ENCODE measurements at places on chromosomes 1 and 21.
A peak's percentile ranks its signal among the peaks of the same experiment; 100 is the strongest.

- DNase-seq, result no peak
Observed at GRCh38 chr1:220331318-220331717, 59.1 kb upstream of the RAB3GAP2 start.

GRCh38 chr21:35791541-35792325 lies 268.6 kb downstream of the SETD4 start:
- no peak for DNase-seq

- peak; percentile 57 for DNase-seq
Observed at GRCh38 chr1:92461364-92462097, 25.2 kb downstream of the GFI1 start.

- no peak for DNase-seq
Observed at GRCh38 chr1:229874609-229875008, 192.4 kb upstream of the GALNT2 start.

- DNase-seq, result no peak
Observed at GRCh38 chr1:150156868-150157603, 7.3 kb downstream of the PLEKHO1 start.

- no peak for DNase-seq
Observed at GRCh38 chr1:91693557-91693956, 192.4 kb downstream of the TGFBR3 start.

DNA sequence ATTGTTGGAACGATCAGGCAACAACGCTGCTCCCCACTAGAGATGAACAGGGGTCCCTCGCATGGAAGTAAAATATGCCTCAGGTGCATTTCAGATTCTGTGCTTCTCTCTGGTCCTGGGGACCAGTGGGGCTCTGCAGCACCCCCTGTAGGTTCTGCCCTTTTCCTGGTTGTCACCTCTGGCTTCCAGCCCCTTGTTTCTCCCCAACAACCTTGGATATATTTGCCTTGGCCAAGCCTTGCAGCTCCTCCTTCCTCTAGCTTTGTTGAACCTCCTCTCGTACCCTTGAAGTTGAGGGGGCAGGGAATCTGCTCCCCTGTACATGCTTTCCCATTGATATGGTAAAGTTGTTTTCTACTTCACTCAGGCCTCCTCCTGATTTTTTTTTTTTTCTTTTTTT lies 5.4 kb upstream of the RGSL1 start:
- no peak for DNase-seq

- DNase-seq, result no peak
Observed at GRCh38 chr21:40516335-40516734, 330.6 kb downstream of the DSCAM start.

DNA sequence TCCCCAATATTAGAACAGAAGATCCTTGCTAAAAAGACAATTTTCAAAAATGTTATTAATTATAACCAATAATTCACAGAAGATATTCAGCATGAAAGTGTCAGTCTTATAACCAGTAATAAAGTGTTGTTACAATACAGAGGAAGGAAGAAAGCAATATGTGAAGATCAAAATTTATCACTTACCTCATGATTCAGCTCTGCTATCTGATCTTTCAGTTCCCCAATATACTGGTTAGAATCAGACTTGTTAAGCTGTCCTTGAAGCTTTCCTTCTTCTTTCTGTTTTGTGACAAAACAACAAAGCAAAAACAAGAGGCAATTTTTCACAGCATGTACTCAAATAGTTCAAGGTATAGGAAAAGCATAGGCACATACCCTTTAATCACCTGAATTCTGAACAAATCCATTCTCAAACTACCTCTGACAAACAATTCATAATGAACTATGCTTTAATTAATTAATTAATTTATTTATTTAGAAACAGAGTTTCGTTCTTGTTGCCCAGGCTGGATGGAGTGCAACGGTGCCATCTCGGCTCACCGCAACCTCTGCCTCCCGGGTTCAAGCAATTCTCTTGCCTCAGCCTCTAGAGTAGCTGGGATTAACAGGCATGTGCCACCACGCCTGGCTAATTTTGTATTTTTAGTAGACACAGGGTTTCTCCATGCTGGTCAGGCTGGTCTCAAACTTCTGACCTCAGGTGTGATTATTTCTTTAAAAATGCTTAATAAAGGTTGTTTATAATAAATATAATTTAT lies 76.9 kb upstream of the GFI1 start:
- DNase-seq, result peak; percentile 41

DNA sequence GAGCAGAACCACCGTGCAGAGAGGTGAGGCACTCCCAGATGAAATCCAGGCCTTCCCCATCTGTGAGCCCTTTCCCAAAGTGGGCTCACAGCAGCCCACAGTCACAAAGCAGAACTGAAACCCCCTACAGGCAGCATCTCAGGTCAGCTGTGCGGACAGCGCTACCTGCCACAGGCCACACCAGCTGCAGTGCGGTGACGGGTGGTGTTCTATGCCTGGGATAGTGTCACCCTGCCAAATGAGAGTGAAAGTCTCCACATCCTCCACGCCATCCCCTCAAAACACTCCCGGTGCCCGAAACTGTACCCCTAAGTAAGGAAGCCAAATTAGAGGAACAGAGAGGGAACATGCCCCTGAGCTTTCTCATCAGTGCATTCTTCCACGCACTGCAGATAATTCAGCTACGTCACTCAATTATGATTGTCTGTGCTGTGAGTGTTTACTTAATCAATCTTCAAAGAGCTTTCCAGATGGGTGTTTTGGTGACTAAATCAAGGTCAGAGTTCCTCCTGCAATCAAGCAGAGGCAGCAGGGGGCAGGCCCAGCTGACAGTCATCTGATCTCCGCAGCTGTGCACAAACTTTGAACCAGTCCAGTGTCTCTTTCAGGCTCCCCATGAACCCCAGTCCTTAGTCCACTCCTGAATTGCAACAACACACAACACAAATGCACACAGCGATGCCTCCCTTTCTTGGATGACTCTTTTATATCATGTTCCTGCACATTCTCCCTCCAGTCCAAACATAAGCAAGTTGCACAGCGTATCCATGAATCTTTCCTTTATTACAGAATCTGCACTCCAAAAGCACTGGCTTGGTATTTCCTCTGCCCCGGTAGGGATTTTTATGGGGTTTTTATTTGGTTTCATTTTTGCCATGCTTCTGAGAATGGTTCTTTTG lies 150.0 kb downstream of the TOMM20 start:
- peak; percentile 90 for DNase-seq

GRCh38 chr1:67836769-67837168 lies 3.5 kb upstream of the GNG12 start:
- DNase-seq, result no peak

GRCh38 chr1:96962751-96963211 lies 241.2 kb downstream of the PTBP2 start:
- DNase-seq, result no peak

- no peak for DNase-seq
Observed at GRCh38 chr1:36034692-36035091, 49.2 kb upstream of the TEKT2 start.

- no peak for DNase-seq
Observed at GRCh38 chr1:151763990-151764389, 694 bp upstream of the MRPL9 start.

GRCh38 chr1:163436140-163436812 lies 114.5 kb downstream of the NUF2 start:
- DNase-seq, result no peak

DNA sequence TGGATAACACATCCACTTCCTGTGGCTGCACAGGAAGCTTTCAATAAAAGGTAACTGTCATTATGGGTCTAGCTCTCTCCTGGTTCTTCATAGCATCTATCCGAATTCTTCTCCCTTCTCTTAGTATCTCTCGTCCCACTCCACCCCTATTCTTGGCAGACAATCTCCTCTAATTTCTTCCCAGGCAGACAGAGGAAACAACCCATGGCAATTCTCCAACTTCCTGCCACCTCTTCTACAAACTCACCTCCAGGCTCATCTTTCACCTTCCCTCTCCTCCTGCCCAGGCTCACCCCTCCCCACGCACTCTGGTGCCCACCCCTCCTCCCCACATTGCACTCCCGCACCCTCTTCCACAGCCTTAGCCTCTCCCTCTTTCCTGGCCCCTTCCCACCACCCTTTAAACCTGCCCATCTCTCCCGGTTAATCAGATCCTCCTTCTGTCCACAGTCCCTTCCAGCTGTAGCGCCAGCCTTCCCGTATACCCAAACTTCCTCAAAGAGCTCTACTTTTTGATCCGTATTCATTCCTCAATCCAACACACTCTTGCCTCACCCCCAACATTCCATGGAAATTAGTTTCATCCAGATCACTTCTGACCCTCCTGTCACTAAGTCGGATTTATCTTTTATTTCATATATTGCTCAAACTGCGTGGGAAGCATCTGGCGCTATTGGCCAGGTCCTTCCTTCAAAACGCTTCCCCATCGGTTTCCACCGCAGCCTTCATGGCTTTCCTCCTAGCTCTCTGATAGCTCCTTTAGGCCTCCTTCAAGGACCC lies 25.9 kb downstream of the SHISA4 start:
- no peak for DNase-seq

GRCh38 chr21:38355992-38356781 lies 99.4 kb downstream of the KCNJ15 start:
- DNase-seq, result peak; percentile 54

- DNase-seq, result no peak
Observed at GRCh38 chr21:27421654-27422053, 454.8 kb upstream of the ADAMTS5 start.

GRCh38 chr1:52520148-52520547 lies 32.7 kb downstream of the TUT4 start:
- DNase-seq, result peak; percentile 14

DNA sequence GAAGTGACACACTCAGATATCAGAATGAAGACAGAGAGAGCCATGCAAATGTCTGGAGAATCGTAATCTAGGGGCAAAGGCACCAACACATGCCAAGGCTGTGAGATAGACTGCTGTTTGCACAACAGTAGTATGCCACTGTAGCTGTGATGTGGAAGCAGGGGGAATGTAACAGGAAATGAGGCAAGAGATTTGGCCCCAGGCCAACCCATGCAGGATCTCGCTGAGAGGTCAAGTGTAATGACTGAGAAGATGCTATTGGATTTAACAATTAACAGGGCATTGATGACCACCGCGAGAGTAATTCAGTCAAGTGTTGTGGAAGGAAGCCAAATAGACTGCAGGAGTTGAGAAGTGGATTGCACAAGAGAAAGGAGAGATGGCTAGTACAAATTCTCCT lies 107.3 kb upstream of the ST6GALNAC5 start:
- no peak for DNase-seq

GRCh38 chr1:61122389-61122788 lies 40.0 kb downstream of the NFIA start:
- DNase-seq, result no peak

DNA sequence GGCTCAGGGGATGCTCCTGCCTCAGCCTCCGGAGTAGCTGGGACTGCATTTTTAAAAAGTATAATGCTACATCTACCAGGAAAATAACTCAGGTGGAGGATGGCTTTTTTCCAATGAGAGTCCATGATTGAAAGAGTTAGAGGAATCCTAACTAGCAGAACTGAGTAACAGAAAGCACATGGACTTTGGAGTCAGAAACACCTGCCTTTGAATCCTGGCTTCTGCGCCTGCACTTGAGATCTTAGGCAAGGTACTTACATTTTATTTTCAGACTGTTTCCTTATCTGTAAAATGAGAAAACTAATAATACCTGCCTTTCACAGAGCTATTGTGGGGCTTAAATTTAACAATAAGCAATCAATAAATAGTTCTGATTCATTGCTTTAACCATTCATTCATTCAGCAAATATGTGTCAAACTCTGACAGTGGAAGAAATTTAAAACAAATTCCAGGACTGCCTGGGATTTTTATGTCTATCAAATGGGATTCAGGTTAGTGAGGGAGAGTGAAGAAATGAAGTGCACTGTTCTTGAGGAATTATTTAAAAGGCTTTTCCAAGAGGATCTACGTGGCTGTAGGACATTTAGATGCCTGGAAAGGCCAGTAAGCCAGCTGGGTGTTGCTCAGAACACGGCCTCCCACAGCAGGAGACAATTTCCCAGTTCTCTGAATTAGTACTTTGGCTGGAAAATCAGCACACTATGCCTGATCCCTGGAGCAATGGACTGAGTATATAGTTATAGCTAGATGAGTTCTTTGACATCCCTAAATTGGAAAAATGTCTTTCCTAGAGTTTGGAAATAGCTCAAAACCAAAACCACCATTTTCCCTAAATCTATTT lies 12.8 kb upstream of the LBR start:
- no peak for DNase-seq

DNA sequence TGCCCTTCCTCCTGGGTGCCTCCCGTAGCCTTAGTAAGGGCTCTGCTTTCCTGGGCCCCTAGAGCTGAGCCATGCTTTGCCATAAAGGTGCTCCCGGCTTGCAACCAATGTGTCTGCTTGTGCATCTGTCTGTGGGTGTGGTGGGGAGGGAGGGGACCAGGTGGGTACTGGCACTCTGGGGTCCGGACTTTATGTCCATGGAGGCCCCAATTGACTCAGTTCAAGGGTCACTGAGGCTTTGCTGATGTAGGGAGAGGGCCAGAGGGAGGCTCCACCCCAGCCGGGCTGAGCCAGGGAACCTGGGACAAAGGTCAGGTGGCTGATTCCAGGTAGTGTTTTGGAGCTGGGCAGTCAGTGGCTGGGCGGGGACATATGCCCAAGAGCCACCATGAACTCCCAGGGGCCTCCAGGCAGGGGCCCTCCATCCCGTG lies 15.0 kb downstream of the TNFRSF25 start:
- no peak for DNase-seq

GRCh38 chr1:194331758-194332157 lies 1145.3 kb upstream of the B3GALT2 start:
- no peak for DNase-seq

GRCh38 chr21:42629933-42630589 lies 23.4 kb upstream of the PDE9A start:
- DNase-seq, result no peak

DNA sequence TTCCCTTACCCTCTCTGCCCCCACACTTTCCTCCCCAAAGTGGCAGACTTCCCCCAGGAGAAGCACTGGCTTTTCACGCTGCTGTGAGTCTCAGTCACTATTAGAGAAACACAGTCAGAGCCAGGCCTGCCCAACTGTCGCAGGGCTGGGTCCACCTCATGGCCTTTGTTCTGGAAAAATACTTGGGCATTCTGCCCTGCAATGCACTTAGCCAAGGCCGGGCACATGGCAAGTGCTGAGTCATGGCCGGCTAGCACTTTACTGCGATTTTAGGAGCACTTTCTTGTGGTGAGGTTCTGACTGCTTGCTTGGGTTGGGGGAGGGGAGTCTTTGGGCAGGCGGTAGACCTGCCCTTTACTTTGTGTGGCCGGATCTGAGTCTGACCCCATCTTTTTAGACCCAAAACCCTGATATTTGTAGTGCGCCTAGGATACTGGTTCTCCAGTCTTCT lies 7.7 kb downstream of the EPHX1 start:
- no peak for DNase-seq

Data from GM06990 (cell line).